ENCODE measurements at places on chromosomes 3 and 15.

- no peak for DNase-seq
Observed at GRCh38 chr15:40549894-40550293, 14.9 kb downstream of the CCDC32 start.

DNA sequence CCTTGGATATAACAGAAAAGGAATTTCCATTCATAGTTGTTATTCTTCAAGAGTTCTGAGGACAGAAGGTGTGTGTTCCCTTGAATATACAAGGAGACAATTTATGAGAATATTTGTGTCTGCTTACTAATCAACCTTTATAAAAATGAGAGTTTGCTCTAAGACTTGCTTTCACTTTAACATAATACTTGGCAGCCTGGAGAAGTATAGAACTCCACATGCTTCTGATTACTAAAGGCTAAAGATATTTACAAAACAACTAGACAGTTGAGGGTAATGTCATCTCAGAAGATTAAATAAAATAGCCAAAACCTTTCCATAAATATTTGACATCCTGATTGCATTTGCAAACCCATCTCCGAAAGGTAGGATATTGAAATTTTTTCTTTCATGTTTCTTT, 727.1 kb upstream of the NAALADL2 start:
- DNase-seq: no peak

- DNase-seq: no peak
Observed at GRCh38 chr15:89138999-89139612, 50.9 kb downstream of the ABHD2 start.

- DNase-seq: peak; percentile 11
Observed at GRCh38 chr3:29267226-29267625, 13.6 kb upstream of the RBMS3 start.

GRCh38 chr3:80391573-80391972, 623.8 kb upstream of the ROBO1 start:
- no peak for DNase-seq

- DNase-seq: no peak
Observed at GRCh38 chr3:126517291-126517951, at the start of gene UROC1. UROC1 (minus strand) TSS chr3:126517773; CDS start chr3:126517719, 54 bp downstream.
